ENCODE measurements at places on chromosomes 11 and 22. TPM values are rescaled to one million over a fixed set of nuclear protein-coding genes. Genes with fewer than 3 reads are reported as not detected.
A peak's percentile ranks its signal among the peaks of the same experiment; 100 is the strongest.

GRCh38 chr11:94774345-94774744, 6.2 kb downstream of the AMOTL1 start:
- no peaks in the 10 kb centered on the region for H3K36me3 ChIP-seq
- no peak for DNase-seq
- no peaks in the 10 kb centered on the region for H3K4me1 ChIP-seq
- no peak overlapping the region for H3K27ac ChIP-seq
- H3K27me3 ChIP-seq: no peaks in the 10 kb centered on the region
- H3K4me3 ChIP-seq: no peak overlapping the region

Gene C11orf65
- total RNA-seq: 7.1 TPM

DNA sequence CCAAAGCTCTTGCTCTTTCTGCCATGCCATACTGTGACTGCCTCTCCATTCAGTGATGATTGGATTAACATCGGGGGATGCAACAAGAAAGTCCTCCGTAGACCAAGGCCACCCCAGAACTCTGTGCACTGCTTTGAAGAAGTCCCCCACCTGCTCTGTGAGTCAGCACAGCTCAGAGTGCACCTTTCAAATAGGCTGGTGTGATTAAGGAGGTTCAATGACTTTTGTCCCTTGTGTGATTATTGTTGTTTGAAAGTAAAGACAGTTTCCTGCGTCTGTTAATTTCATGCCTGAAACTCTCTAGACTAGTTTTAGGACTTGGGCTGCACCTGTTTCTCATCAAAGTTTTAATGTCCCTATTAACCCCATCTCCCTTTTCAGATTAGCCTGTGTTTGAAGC, 33.0 kb upstream of the DBX1 start:
- H3K27me3 ChIP-seq: peaks cover 4% of the 10 kb centered on the region
- no peaks in the 10 kb centered on the region for H3K4me1 ChIP-seq
- H3K4me3 ChIP-seq: no peak overlapping the region
- H3K27ac ChIP-seq: no peak overlapping the region
- H3K36me3 ChIP-seq: no peaks in the 10 kb centered on the region

DNA sequence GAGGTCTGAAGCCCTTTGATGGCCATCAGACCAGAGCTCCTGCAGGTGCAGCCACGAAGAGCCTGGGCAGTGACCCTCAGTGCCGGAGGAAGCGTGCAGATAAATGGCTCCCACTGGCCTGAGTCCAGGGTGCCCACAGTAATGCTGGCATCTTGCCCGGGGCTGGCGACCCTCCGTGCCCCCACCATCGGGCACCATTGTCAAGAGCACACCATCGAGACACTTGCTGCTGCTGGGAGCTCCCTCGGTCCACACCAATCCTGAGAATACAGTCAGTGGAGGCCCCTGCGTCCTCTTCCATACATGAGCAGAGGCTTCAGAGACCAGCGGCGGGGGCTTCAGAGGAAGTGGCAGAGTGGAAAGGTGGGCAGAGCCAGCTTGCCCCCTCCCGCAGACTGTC, 1448.3 kb downstream of the BRD1 start:
- no peak overlapping the region for H3K4me3 ChIP-seq
- H3K4me1 ChIP-seq: no peaks in the 10 kb centered on the region
- no peaks in the 10 kb centered on the region for H3K36me3 ChIP-seq
- no peak overlapping the region for H3K27ac ChIP-seq

GRCh38 chr11:26847459-26847858, 125.6 kb upstream of the SLC5A12 start:
- H3K4me3 ChIP-seq: no peak overlapping the region
- no peak for DNase-seq
- H3K4me1 ChIP-seq: no peaks in the 10 kb centered on the region
- peak overlapping the region; percentile 36 for H3K27ac ChIP-seq
- H3K27me3 ChIP-seq: no peaks in the 10 kb centered on the region
- no peaks in the 10 kb centered on the region for H3K36me3 ChIP-seq

Gene MYOD1
- total RNA-seq: not detected

Gene MS4A3
- total RNA-seq: not detected

- H3K4me3 ChIP-seq: no peak overlapping the region
- no peaks in the 10 kb centered on the region for H3K36me3 ChIP-seq
- H3K4me1 ChIP-seq: peaks cover 26% of the 10 kb centered on the region
- no peak for DNase-seq
- H3K27me3 ChIP-seq: no peaks in the 10 kb centered on the region
- peak overlapping the region; percentile 17 for H3K27ac ChIP-seq
Measured at GRCh38 chr11:123576501-123576900, 77.9 kb downstream of the SCN3B start.

DNA sequence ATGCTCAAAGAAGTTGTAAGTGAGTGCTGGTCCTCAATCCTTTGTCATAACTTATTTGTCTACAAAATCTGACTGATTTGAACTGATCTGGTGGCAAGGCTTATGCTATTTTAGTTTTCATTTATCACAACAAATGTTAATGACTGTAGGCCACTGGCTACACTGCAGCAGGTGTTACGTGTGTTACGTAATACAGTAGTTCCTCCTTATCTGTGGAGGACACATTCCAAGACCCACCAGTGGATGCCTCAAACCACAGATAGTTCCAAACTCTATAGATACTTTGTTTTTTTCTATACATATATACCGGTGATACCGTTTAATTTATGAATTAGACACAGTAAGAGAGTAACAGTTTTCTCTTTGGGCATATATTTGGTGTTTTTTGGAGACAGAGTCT, 7.0 kb downstream of the MADD start:
- no peaks in the 10 kb centered on the region for H3K27me3 ChIP-seq
- H3K27ac ChIP-seq: peak overlapping the region; percentile 61
- H3K36me3 ChIP-seq: peaks cover 78% of the 10 kb centered on the region
- peaks cover 5% of the 10 kb centered on the region for H3K4me1 ChIP-seq
- H3K4me3 ChIP-seq: no peak overlapping the region

DNA sequence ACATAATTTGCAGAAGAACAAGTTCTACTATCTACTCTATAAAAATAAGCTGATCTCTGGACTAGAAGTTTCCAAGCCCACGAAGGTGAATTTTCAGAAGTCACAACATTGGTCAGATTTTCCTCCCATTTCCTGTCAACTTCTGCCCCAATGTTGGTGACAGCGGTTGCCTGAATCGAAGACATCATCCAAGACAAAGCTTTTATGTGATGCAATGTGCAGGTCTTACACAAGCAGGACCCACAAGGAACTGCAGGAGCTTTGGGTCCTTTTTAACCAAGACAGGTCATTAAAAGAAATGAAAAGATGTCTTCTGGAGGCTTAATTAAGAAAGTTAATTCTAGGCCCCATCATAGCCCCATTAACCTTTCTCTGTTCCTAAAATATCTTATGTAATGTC, 125.6 kb upstream of the BLID start:
- no peak overlapping the region for H3K27ac ChIP-seq
- H3K36me3 ChIP-seq: no peaks in the 10 kb centered on the region
- no peak overlapping the region for H3K4me3 ChIP-seq

- no peak overlapping the region for H3K27ac ChIP-seq
- DNase-seq: no peak
- no peak overlapping the region for H3K4me3 ChIP-seq
- H3K27me3 ChIP-seq: peaks cover 16% of the 10 kb centered on the region
- no peaks in the 10 kb centered on the region for H3K36me3 ChIP-seq
Measured at GRCh38 chr11:92967178-92967577, 2.3 kb upstream of the MTNR1B start.

DNA sequence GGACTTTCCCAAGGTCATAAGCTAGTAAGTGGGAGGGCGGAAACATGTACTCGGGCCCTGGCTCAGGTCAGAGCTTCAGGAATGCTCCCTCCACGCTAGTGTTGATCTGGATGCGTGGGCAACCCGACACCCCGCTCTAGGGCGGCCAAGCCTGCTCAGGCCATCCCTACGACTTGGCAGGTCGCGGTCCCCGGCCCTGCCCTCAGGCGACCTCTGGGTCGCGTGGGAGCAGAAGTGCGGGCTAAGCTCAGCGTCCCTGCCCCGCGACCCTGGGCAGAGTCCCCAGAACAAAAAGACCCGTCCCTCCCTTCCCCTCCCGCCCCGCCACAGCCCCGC, 781 bp upstream of the TEF start:
- peaks cover 17% of the 10 kb centered on the region for H3K4me1 ChIP-seq
- peak; percentile 95 for DNase-seq
- H3K27me3 ChIP-seq: no peaks in the 10 kb centered on the region
- no peaks in the 10 kb centered on the region for H3K36me3 ChIP-seq
- H3K4me3 ChIP-seq: peak overlapping the region; percentile 74

DNA sequence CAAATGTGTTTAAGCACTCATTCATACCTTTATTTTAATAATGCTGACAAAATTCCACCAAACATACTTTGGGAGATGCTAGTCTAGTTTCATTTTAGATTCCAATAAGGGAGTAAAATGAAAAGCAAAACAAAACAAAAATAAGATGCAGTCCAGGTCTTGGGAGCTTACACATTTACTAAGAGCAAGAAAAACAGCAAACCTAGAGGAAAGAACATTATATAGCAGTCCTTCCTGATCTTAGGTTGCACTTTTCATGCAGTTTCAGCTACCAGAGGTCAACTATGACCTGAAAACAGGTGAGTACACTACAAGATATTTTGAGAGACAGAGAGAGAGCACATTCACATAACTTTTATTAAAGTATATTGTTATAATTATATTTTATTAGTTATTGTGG, 1100.9 kb downstream of the DLG2 start:
- no peaks in the 10 kb centered on the region for H3K36me3 ChIP-seq
- H3K4me1 ChIP-seq: peaks cover 9% of the 10 kb centered on the region
- no peaks in the 10 kb centered on the region for H3K27me3 ChIP-seq
- no peak overlapping the region for H3K27ac ChIP-seq
- no peak for DNase-seq

Gene RASD2
- 1.4 TPM for total RNA-seq

DNA sequence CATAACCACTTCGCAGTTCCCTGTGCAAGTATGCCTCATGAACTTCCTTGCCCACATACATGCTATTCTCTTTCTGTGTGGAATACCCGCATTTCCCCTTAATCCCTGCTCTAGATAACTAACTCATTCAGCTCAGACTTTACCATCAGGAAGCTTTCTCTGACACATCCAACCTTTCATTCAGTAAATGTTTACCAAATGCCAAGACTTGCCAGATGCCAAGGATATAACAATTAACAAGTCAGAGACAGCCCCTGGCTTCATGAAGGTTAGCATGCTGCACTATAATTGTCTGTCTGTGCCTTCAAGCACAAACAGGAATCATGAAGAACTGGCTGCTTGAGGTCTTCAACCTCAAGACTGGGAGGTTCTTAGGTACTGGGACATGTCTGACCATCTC, 71.2 kb upstream of the GDPD4 start:
- H3K4me1 ChIP-seq: no peaks in the 10 kb centered on the region
- no peak overlapping the region for H3K4me3 ChIP-seq
- no peak for DNase-seq
- H3K27ac ChIP-seq: no peak overlapping the region
- H3K36me3 ChIP-seq: no peaks in the 10 kb centered on the region

Gene MAPK11
- total RNA-seq: 8.2 TPM

Gene F2
- total RNA-seq: not detected
